ENCODE measurements at places on chromosomes 7 and 10.

GRCh38 chr7:137578541-137578940, 235.0 kb upstream of the PTN start:
- DNase-seq: no peak

- DNase-seq: no peak
These were observed 3.9 kb upstream of the PHYHIPL start for GRCh38 chr10:59172567-59172966.

DNA sequence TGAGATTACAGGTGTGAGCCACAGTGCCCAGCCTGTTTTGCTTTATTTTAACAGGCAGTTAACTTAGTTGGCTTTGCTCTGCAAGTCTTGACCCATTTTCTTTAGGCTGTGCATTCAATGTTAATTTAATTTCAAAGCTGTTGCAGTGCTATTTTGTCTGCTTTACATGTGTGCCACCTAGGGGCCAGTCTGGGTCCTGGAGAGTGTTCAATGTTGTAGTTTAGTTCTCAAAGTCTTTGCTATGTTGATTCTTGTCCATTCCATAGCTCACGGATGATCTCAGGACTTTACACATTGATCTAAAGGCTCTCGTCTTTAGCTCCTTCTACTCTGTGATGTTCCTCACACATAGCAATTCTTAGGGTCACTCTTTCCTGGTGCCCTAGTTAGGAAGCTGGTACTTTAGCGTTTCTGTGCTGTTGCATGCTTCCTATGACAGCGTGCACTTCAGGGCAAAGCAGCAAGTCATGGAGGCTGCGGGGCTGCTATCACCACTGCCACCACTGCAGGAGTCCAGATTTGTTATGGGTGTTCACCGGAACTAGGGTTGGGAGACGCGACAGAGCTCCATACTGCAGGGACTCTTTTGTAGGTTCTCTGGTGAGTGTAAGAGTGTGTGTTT, 16.4 kb upstream of the ABCA13 start:
- DNase-seq: no peak

DNA sequence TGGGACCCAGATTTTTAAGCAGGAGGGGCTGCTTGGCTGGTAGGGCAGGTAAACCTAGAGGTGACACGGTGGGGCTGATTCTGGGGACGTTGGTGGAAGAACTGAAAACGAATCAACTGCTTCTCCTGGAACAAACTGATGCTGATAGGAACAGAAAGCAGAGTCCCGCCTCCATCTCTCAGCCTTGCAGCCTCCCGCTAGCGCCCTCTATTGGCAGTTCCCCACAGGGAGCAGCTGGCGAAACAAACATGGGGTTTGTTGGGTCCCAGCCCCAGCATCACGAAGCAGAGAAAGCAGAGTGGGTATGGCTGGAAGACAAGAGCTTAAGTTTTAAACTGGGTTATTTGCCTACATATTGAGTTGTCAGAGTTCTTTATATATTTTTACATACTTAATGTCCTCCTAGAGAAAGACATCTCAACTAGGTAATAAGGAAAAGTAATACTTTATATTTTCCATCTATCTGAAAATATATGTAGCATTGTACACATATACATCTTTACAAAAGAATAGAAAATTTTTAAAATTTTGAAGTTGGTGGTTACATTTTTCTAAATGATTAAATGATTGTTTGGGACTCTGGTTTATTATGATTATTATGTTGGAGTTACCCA, 42.3 kb upstream of the FOXI2 start:
- DNase-seq: no peak

GRCh38 chr10:91713461-91714072, 80.7 kb upstream of the PPP1R3C start:
- no peak for DNase-seq

- no peak for DNase-seq
These were observed 1.4 kb downstream of the ZNF282 start for GRCh38 chr7:149196705-149197171.

DNA sequence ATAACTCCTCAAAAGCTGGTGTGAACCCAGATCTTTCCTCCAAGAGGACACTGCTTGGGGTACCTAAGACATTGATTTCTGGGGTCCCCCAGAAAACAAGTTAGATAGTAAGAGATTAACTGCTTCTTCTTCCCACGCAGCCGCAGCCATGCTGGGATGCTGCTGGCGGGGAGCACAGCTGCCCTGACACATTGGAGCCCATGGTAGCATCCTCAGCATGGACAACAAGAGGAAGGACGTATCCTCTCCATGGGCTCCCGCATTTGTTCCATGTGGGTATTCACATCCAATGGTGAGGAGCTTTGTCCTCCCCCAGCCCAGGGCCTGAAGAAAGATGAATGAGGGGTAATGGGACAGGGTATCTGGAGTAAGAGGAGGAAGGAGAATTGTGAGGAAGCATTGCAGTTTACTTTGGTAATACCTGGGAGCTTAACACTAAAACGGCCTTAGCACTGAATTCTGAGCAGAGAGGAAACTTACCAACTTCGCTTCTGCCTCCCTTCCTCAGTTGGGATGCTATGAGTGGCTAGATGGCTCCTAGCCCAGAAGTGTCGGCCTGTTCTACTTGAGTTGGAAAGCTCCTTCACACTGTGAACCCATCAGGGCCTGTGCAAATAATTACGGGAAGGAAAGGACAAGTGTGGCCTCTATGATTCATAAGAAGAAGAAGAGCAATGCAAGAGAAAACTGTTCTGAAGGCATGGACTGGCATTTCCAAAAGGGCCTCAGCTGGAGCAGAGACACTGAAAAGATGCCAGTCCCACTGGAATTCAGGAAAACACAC, 43.9 kb downstream of the C10orf120 start:
- no peak for DNase-seq

DNA sequence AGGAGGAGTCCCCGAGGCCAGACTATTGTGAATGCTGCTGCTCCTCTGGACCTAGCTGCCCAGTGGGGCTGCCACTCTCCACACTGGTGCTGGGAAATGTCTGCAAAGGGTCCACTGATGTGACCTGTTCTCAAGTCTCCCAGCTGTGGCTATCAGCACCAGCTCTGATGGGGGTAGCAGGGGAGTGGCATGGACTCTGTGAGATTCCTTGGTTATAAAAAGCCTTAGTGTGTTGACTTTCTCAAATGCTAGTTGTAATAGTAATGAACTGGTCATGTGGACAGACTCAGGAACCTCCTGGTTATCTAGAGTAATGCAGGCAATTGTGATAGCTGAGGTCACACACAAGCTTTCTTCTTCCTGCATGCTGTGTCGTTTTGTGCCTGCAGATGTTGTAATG, 34.1 kb upstream of the ARMC3 start:
- DNase-seq: no peak

DNA sequence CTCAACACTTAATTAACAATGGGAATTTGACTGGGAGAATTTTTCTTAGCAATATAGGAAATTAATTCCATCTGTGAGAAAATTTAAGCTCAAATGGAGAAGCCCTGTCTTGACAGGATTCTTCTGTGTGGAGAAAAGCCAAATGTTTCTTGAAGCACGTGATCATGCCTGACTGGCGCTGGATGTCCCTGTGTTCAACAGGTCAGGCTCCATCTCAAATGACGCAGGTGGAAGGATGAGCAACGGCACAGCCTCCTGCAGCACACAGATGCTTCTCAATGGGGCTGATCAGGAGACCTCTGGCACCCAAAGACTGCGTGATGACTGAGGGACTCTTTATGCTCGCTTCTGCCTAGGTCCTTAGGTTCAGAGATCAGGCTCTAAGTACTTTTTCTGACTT, 143.8 kb downstream of the RSU1 start:
- no peak for DNase-seq

- DNase-seq: no peak
These were observed 284.2 kb upstream of the ZMIZ1 start for GRCh38 chr10:78784546-78784945.

- no peak for DNase-seq
These were observed 177.6 kb upstream of the SEMA3A start for GRCh38 chr7:84372155-84372621.

GRCh38 chr7:22853674-22854157, 31.1 kb upstream of the TOMM7 start:
- DNase-seq: no peak

DNA sequence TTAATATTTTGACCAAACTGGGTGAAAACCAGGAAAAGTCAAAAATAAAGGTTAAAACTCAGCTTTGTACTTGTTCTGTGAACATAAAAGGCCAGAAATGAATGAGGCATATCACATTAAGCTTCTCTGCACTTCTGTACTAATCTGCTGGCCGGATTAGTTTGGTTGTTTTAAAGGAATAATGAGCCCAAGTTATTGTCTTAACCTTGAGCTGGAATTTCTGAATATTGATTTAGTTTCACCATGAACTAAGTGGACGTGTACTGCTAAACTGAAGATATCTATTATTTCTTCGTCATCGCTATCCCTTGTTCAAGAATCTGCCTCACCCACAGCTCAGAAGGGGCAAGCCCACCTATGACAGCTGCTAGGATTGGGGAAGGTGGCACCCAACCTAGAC, 101.1 kb upstream of the FRMD4A start:
- DNase-seq: no peak

DNA sequence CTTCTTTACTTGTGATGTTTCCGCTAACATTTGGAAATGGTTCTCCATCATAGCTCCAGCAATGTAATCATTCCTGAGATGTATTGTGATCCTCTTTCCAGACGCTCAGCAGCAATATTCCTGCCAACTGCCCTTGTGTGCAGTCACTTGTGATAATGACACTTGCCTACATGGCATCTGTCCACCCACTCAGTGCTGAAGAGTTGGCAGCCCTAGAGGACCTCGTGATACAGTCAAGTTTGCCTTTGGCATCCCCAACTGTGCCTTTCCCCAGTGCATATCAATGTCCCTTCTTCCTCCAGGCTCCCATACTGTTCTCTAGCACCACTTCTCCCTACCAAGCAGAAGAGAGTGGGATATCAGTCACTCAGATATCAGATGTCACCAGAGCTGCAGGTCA, 64.9 kb downstream of the MYOF start:
- no peak for DNase-seq

- no peak for DNase-seq
These were observed 153.7 kb upstream of the NPVF start for GRCh38 chr7:25381818-25382589.

GRCh38 chr7:97107192-97107800, 10.2 kb upstream of the SDHAF3 start:
- no peak for DNase-seq

DNA sequence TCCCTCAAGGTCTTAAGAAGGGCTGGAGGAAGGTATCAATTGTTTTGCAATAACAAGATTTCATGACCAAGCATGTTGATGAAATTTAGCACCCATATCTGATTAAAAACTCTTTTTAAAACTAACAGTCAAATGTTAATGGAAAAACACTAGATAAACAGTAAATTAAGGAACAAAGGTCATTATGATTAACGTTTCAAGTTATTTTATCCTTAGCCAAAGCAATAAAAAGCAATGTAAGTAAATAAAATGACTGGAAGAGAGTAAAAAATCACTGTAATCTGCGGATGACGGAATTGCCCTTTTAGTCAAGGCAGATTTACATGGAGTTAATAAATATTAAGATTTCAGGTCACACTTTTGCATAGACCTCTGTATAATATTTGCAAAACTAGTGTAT, 179.5 kb upstream of the KLF6 start:
- DNase-seq: no peak

DNA sequence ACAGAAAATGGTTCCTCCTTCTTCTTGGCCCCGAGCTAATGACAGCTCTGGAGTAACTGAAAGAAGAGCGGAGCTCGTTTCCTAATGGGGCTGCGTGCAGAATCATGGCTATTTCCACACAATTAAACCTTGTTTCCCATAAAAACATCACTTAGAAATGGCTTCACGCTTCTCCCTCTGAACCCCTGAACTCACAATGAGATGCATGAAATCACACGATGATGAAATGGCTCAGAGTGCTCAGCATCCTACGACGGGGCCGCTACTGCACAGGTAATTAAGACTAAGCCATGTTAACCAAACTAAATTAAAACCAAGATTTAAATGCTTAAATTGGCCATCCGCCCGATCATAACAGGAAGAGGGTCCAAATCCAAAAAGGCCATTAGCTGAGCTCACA, 80.0 kb upstream of the DNAAF5 start:
- no peak for DNase-seq

- no peak for DNase-seq
These were observed 316.0 kb upstream of the AOAH start for GRCh38 chr7:37040330-37040729.

GRCh38 chr10:120727001-120727400, 124.2 kb upstream of the WDR11 start:
- DNase-seq: no peak

DNA sequence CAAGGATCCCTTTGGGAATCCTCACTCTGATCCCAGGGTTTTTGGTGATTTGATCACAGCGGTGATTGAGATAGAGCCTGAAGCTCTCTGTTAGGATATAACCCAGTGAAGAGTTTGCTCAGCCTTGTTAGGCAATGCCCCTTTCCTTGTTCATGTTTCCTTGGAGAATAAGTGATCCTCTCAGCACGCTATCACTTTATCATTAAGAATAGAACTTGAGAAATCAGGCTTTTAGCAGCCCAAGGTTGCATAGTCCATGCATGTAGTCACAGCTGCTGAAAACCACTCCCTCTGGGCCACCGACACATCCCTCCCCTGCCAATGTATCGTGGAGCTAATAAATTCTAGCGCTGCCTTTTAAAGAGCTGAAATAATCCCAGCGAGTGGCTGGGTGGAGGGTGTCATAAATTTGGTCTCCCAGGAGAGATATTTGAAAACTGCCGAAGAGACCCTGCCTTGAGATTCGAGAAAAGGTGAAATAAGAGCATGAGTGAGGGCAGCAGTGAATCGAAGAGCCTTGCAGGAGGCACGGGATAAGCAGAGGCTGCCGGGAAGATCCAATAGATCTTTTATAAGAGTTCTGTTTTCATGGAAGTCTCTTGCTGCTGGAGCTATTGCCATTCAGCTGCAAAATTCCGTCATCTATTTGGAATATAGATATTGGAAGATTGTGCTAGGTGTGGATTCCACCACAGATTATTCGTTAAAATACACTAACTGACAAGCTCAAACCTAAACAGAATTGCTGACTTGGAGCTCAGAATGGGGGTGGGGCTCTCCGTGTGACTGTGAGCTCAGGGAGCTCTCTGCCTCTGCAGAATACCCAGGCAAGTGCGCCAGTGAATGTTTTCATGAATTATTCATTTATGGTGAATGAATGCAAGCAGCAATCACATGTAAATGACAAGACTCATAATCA, 249.8 kb downstream of the TRIL start:
- no peak for DNase-seq

GRCh38 chr10:49299816-49300139, 808 bp downstream of the C10orf71 start:
- no peak for DNase-seq

GRCh38 chr7:36372156-36372555, 17.5 kb upstream of the ANLN start:
- no peak for DNase-seq

- no peak for DNase-seq
These were observed 14.3 kb downstream of the BPGM start for GRCh38 chr7:134660961-134661376.

DNA sequence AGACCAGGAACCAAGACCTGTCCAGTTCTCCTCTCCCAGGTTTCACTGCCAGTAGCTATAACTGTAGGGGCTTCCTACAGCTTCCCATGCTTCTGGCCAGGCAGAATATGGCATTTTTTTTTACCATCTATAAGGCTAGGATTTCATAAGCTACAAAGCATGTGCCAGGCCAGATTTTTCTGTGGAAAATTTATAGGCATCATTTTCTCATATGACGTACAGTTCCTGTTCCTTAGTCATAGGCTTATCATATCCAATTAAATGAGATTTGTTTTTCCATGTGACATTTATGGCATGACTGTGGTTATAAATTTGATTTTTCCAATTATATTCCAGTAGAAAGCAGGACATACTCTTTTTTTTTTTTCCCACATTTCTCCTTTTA, 208.6 kb upstream of the NPY start:
- DNase-seq: no peak

Data from keratinocyte (primary cell).